ENCODE measurements at places on chromosomes 2 and 18.
A peak's percentile ranks its signal among the peaks of the same experiment; 100 is the strongest.

DNA sequence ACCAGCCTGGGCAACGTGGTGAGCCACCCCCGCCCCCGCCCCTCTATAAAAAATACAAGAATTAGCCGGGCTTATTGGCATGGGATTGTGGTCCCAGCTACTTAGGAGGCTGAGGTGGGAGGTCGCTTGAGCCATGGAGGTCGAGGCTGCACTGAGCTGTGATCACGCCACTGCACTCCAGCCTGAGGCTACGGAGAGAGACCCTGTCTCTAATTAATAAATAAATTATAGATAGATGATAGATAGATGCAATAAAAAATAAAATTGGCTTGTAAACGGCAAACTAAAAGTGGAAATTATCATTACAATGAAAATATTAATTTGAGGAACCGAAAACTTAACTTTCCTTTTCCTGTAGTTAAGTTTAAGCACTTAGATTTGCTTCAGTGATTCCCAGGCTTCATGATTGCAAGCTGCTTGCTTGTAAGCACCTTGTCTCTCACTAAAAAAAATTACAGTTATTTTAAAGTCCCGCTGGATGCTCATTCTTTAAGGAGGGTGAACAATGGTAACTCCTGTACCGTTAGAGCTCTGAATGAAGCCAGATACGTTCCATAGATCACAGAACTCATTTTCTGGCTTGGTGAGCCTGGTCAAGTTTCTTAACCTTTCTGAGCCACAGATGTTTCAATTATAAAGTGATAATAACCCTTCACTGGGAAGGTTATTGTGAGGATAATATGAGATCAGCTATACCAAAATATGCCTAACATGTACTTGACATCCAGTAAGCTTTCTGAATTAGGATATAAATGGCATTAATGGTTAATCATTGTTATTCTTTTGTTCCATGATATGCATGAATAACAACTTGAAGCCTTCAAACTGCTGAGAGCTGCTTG lies 9.3 kb upstream of the NARS1 start:
- no peak for DNase-seq

DNA sequence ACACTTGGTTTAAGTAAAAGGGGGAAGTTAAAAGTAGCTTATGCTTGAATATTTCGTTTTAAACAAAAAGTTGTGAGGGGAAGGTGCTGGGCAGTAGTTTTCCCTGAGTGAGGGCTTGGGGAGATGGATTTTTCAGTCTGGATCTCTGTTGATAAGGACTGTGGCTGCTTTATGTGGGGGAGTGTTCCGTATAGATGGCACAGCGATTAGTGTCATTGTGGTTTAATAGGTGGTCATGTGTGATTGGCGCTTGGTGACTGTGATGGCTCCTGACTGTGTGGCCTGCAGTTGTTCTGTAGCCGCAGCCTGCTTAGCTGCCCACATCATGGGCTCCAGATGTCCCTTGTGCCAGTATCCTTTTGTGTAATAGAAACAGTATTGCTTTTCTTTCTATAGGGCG lies 156.2 kb downstream of the WDSUB1 start:
- no peak for DNase-seq

DNA sequence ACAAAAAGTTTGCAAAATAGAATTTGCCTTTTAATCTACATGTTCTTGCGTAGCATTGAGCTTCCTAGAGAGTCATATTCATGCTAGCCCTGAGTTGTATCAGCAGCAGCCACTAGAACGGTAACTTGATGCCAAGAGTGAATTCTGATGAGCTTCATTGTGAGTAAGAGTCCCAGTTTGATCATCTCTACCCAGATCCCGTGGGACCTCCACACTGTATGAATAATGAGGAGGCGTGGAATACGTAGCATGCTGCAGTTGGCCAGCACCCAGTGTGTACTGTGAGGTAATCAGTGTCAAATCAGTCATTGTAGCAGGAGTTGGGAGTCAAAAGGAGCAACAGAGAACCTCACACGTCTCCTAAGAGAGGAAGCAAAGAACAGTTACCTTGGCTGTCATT lies 197.9 kb downstream of the NEDD4L start:
- peak; percentile 39 for DNase-seq

DNA sequence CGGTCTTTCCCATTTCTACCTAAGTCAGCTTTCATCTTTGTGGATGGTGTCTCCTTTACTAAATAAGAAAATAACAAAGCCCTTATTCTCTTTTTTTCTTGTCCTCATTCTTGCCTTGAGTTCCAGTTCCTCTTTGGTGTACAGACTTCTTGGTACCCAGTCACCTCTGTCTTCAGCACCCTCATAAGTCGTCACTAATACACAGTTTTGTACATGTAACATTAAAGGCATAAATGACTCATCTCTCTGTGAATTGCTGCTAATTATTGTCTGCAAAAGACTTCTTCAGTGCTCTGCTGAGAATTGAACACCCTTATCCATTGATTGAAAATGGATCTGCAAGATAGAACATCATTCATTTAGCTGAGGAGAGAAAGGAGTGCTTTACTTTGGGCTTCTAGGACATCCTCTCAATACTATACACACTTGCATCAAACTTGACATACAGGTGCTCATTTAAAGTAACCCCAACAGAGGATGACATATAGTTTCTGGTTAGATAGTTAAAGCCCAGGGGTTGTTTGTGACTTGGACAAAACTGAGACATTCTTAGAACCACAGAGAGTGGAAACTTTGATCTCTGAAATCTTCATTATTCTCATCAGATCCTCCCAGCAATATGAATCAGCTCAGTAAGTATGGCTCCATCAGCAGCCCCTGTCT lies 97.0 kb downstream of the XRCC5 start:
- DNase-seq, result no peak

- DNase-seq, result no peak
These were observed 223.6 kb upstream of the GULP1 start for GRCh38 chr2:188068093-188068492.

GRCh38 chr2:152513029-152513428 lies 178.1 kb downstream of the FMNL2 start:
- no peak for DNase-seq

DNA sequence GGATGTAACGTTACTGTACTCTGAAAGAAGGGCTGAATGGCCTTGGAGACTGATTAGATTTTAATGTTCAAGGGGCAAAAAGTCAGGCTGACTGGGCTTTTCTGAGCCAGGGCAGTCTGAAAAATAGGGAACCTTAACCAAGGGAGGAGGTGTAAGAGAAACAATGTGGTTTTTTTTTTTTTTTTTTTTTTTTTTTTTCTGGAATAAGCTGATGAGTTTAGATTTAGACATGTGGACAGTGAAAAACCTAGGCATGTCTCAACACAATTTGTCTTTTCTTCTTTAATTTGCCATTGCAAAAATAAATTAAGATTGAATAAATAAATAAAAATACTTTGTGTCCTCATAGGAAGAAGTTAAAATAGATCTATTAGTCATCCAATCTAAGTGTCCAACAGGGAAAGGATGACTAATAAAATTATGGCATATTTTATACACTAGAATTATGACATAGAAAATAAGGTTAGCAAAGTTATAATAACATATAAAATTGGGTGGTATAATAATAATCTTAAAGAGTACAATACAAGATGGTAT lies 237.6 kb upstream of the TRIB2 start:
- no peak for DNase-seq

DNA sequence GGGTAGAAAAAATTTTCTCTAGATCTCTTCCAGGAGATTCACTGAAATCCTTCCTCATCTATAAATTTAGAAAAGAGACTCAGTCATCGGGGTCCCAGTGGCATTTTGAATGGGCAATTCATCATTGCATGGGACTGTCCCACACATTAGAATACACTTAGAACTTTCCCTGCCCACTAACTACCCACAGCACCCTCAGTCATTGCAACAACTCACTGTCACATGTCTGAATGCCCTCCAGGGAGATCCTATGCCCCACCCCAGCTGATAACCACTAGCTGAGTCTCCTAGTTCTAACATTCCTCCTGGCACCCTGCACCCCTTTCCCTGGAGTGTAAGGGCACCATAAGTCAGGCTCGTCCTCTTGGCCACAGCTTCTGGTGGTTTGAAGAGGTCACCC lies 89.6 kb downstream of the INSIG2 start:
- no peak for DNase-seq

- DNase-seq, result no peak
These were observed 87.6 kb downstream of the TTC27 start for GRCh38 chr2:32715391-32715841.

GRCh38 chr2:186927185-186927866 lies 78.4 kb upstream of the ZSWIM2 start:
- DNase-seq, result no peak

- DNase-seq, result no peak
These were observed 133.9 kb downstream of the GFPT1 start for GRCh38 chr2:69253112-69253511.

- no peak for DNase-seq
These were observed 8.7 kb upstream of the ADGRF3 start for GRCh38 chr2:26355038-26355995.

DNA sequence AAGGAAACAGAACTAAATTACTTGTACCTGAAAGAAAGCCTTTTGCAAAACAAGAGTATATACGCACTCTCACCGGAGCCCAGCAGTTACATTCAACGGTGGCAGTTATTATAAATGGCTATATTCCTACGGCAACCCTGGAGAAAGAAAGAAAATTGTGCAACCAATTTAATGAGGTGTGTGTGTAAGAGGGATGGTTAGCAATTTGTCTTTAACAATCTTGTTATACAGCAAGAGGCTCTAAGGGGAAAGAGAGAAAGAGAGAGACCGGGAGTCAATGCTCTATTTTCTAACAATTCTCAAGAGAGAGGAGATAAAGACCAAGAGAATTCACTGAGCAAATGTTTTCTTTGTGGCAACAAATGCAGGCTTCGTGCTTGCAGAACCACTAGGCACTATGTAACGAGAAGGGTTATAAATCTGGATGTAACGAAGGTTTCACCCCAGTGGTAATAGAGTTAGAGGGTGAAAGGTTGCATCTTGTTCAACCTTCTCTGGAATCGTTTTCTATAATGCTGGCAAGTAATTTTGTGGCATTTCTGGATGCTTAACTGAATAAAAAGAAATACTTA lies 359.1 kb upstream of the SPRED2 start:
- DNase-seq, result no peak

DNA sequence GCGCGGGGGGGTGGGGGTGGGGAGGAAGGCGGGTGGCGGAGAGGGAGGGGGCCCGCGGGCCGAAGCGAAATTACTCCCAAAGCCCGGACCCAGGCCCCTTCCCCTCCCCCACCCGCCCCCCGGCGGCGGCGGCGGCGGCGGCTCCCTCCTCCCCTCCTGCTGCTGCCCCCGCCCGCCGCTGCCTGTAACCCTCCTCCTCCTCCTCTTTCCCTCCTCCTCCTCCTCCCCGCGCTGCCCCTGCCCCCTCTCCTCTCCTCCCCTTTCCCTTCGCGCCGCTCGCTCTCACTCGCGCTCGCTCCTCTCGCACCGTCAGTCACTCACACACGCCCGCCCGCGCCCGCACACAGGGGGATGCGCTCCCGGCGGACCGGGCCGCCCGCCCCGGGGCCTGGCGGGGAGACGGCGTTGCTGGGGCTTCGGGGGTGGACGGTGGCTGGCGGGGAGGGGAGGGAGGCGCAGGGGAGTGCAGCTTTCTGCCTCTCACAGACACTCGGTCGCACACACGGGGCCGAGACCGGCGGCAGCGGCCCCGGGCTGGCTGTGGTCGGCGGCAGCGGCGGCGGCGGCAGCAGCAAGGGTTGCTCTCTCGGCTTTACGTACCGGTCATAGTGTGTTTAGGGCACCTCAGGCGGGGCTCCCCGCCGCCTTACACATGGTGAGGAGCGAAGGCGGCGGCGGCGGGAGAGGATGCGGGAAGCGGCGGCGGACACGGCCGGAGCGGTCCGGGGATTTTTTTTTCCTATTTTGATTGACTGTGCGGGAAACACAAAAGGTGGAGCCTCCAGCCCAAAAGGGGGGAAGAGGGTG lies 405 bp downstream of the SP3 start:
- peak; percentile 82 for DNase-seq

- no peak for DNase-seq
These were observed 117.2 kb downstream of the SPIRE1 start for GRCh38 chr18:12540751-12541150.

DNA sequence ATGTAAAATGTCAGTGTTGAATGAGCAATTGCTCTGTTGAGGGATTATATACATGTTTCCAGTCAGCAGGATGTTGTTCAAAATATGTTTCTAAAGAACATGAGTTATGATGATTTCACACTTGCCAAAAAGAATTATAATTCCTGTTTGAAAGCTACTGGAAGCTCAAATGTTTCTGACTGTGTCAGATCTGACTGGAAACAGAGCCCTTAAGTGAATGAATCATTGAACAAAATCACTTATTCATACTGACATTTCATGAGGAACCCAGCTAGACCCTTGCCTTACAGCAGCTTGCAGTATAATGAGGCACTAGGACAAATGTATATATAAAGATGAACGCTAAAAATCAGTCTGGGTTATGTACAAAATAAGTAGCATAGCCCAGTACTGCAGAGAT lies 35.4 kb upstream of the ITGAV start:
- no peak for DNase-seq

DNA sequence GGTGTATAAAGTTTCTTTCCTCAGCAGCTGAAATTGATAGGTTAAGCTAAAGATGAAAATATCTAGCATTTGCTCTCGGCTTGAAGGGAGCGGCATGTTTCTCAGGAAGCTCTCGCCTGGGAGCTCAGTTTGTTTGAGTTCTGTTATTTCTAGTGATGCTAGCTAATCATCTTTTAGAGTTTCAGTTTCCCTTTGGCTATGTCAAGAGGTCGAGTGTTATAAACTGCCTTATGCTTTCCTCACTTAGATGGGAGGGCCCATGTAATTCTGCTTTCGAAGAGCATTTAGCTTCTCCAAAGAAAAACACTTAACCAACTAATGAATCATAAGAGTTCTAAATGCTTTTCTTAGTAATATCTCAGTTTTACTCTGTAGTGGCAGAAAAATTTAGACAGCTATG lies 33.6 kb downstream of the PLCL1 start:
- DNase-seq, result no peak

GRCh38 chr2:201975434-201975833 lies 58.2 kb upstream of the FZD7 start:
- DNase-seq, result no peak

DNA sequence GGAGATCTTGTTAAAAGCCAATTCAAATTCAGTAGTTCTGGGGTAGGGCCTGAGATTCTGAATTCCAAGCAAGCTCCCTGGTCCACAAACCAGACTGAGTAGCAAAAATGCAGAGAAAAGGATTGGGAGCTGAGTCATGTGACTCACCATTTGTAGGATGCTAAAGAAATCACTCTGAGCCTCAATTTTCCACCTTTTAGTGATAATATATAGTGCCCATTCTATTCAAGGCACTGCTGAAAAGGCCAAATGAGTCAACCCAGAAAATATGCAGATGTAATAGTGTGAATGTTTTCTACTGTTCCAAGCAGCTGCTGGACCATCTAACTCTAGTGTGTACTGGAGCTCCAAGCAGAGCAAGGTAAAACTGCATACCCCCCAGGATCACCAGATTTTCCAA lies 47.2 kb downstream of the SLC14A2 start:
- DNase-seq, result no peak

- no peak for DNase-seq
These were observed 24.1 kb downstream of the CELF4 start for GRCh38 chr18:37541517-37541916.

GRCh38 chr18:13548966-13549879 lies 177.1 kb downstream of the FAM210A start:
- DNase-seq, result no peak
